ENCODE measurements at places on chromosomes 11 and 22. TPM values are rescaled to one million over a fixed set of nuclear protein-coding genes. Genes with fewer than 3 reads are reported as not detected.

NPAS4 gene
- total RNA-seq = not detected

SYT8 gene
- not detected for total RNA-seq

FJX1 gene
- total RNA-seq = not detected

OVOL1 gene
- 0.39 TPM for total RNA-seq

FAU gene
- total RNA-seq = 1,401 TPM

PEX16 gene
- 59.1 TPM for total RNA-seq

SYTL2 gene
- total RNA-seq = 58.8 TPM

IGSF22 gene
- total RNA-seq = 9.4 TPM

MS4A6A gene
- total RNA-seq = 8.2 TPM

PGR gene
- not detected for total RNA-seq

CABP4 gene
- total RNA-seq = 12.1 TPM

IL18 gene
- 0.94 TPM for total RNA-seq

FGF4 gene
- total RNA-seq = not detected

ESAM gene
- 3.5 TPM for total RNA-seq

RAG2 gene
- not detected for total RNA-seq

MEI1 gene
- total RNA-seq = 53.8 TPM

SCGB1A1 gene
- total RNA-seq = not detected

RASSF10 gene
- total RNA-seq = not detected

NCAM1 gene
- 0.40 TPM for total RNA-seq

MFNG gene
- total RNA-seq = 150 TPM

SLC25A18 gene
- total RNA-seq = not detected

PLEKHB1 gene
- 33.8 TPM for total RNA-seq

ALX4 gene
- total RNA-seq = not detected

SPON1 gene
- 7.3 TPM for total RNA-seq

BRSK2 gene
- 0.23 TPM for total RNA-seq

CRYBA4 gene
- total RNA-seq = not detected

MRGPRX4 gene
- total RNA-seq = not detected

CCDC116 gene
- total RNA-seq = not detected

VSTM5 gene
- total RNA-seq = not detected
